IMR-90 (cell line): ENCODE measurements at places on chromosomes 1 and 21. TPM values are rescaled to one million over a fixed set of nuclear protein-coding genes. Genes with fewer than 3 reads are reported as not detected.
A peak's percentile ranks its signal among the peaks of the same experiment; 100 is the strongest.

Gene CLIC6
- not detected in 2 replicates for total RNA-seq

Gene CELA3A
- not detected in 2 replicates for total RNA-seq

Gene RHCE
- 0.54 and 0.56 TPM in 2 replicates for total RNA-seq

Gene VCAM1
- total RNA-seq, result 19.7 and 21.1 TPM in 2 replicates

- no peak for DNase-seq
These were observed 275.2 kb downstream of the KAZN start for GRCh38 chr1:14873677-14874076.

- DNase-seq, result peak; percentile 8
These were observed 201.1 kb downstream of the MATN1 start for GRCh38 chr1:30522031-30523004.

Gene IFNLR1
- total RNA-seq, result not detected in 2 replicates

GRCh38 chr1:217048104-217048707 is 325.0 kb upstream of the ESRRG start:
- no peak for DNase-seq

DNA sequence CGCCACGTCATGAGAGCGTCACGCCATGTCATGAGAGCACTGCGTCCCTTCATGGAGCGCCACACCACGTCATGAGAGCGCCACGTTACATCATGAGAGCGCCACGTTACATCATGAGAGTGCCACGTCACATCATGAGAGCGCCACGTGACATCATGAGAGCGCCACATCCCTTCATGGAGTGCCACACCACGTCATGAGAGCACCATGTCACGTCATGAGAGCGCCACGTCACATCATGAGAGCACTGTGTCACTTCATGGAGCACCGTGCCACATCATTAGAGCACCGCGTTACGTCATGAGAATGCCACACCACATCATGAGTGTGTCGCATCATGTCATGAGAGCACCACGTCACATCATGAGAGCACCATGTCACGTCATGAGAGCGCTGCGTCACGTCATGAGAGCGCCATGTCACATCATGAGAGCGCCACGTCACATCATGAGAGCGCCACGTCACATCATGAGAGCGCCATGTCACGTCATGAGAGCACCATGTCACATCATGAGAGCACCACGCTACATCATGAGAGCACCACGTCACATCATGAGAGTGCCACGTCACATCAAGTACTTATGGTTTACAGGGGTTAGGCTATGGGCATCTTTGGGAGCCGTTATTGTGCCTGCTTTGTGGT is 9.8 kb upstream of the NLRP3 start:
- no peak for DNase-seq

DNA sequence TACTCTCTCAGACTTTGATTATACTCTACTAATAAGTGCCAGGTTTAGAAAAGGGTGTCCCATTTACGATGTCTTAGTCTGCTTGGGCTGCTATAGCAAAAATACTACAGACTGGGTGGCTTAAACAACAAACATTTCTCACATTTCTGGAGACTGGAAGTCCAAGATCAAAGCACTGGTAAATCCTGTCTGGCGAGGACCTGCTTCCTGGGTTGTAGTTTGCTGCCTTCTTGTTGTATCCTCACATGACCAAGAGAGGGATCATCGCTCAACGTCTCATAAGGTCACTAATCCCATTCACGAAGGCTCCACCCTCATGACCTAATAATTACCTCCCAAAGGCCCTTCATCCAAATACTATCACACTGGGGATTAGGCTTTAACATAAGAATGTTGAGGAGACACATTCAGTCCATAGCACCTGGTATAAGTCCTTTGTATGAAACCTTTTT is 12.0 kb downstream of the PRDX6 start:
- peak; percentile 20 for DNase-seq

- DNase-seq, result peak; percentile 38
These were observed 1.7 kb upstream of the TNFRSF9 start for GRCh38 chr1:7942214-7942921.

Gene LRRC39
- total RNA-seq, result 0.36 and 0.56 TPM in 2 replicates

DNA sequence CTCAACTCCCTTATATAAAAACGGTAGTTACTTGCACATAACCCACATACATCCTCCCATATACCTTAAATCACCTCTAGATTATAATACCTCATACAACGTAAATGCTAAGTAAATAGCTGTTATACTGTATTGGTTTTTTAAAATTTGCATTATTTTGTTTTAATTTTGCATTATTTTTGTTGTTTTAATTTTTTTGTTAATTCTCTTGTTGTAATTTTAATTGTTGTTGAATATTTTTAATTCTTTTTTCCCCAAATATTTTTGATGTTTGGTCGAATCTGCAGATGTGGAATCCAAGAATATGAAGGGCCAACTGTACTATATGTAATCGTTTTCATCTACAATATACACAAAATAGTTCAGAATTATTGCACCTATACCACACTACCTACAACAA is 23.5 kb upstream of the ACTA1 start:
- DNase-seq, result no peak

DNA sequence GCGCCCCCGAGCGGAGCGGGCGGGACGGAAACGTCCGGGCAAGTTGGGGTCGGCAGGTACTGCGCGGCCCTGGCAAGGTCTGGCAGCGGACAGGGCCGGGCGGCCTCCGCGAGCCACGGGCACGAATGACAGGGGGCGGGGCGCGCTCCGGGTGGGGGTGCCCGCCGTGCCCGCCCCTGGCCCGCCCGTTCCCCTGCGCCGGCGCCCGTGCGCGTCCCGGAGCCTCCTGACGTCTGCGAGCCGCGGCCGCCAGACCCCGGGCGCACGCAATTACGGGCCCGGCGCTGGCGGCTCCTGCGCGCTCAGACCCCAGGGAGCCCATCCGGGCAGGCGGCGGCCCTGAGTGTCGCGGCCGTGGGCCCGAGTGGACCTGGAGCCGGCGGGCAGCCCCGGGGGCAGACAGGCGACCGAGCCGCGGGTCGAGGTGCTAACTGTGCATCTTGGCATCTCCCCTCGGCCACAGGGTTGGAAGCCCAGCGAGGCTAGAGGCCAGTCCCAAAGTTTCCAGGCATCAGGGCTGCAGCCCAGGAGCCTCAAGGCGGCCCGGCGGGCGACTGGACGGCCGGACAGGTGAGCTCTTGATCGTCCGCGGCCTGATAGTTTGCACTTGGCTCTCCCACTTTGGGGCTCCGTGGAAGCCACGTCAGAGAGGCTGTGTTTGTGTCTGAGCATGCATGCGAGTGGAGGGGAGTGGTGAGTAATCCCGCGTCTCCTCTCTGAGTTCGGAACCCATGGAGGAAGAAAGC is 918 bp downstream of the MIB2 start:
- peak; percentile 37 for DNase-seq

Gene SPAG17
- under 0.01 TPM in 1 of 2 replicates, not detected in the other for total RNA-seq

Gene HSD3B2
- not detected in 2 replicates for total RNA-seq

DNA sequence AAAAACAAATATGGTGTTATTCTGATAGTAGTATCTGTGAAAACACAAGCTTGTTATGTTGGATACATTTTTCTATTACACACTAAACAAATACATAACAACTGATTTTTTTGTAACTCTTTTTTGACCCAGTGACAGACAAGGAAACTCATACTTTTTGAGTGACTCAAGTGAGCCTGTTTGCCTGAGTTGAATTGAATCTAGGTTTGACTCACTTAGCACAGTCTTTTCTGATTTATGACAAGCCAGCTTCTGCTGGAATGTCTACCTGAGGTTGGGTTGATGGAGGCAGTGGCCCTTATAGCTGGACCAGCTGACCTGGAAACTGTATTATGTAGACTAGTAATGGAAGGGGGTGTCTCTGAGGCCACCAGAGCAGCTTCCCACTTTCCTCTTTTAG is 4.2 kb upstream of the CLCA4 start:
- DNase-seq, result no peak

DNA sequence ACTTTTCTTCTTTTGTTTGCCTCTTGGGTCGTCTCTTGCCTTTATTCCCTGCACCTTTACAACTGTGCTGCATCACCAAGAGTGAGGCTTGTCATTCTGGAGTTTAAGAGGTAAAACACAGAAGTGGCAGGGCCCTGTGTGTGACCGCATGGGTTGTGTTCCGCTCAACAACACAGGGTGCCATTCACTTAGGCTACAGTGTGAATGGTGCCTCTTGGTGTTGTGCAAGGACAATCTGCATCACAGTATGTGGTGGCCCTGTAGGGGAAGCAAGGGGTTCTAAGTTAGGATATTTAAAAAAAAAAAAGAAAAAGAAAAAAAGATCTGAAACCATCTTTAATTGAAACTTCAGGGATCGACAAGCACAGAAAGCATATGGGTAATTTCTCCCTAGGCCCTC is 38.2 kb downstream of the BRINP2 start:
- no peak for DNase-seq

Gene KRTAP7-1
- total RNA-seq, result not detected in 2 replicates

- DNase-seq, result no peak
These were observed 61.3 kb downstream of the GLUL start for GRCh38 chr1:182330303-182330702.

Gene ENAH
- total RNA-seq, result 82.5 and 86.9 TPM in 2 replicates

GRCh38 chr1:24929398-24930259 is 447 bp downstream of the RUNX3 start:
- DNase-seq, result no peak

DNA sequence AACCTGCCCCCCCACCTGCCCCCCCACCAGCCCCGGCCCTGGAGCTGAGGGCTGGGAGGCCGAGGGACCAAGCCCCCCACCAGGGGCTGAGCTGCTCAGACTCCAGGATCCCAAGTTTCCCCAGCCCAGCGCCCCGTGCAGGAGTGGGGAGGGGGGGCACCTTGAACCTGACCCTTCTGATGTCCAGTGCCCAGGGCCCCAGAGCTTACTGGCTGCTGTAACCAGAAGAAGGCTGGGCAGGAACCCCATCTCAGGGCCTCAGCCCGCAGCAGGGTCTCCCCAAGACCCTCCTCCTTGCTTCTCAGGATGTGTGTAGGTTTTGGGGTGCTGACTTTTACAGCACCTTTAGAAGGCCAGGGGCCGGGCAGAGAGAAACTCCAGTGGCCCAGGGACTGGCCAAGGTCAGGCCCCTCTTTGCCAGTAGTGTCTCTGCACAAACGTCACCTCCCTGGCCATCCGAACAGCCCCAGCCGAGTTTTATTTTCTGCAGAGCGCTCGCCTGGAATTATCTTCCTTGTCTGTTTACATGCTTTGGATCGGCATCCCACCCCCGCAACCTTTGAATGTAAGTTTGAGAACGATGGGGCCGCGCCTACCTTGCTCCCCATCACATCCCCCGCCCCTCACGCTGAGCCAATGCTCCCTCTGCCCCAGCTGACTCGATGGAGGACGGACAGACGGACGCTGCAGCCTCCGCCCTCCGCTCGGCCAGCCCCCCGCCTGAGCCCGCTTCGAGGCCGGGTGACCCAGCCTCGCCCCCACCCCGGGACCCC is 70.1 kb upstream of the CASZ1 start:
- DNase-seq, result peak; percentile 48

- no peak for DNase-seq
These were observed 75.5 kb downstream of the LRRC8D start for GRCh38 chr1:89896105-89896942.

DNA sequence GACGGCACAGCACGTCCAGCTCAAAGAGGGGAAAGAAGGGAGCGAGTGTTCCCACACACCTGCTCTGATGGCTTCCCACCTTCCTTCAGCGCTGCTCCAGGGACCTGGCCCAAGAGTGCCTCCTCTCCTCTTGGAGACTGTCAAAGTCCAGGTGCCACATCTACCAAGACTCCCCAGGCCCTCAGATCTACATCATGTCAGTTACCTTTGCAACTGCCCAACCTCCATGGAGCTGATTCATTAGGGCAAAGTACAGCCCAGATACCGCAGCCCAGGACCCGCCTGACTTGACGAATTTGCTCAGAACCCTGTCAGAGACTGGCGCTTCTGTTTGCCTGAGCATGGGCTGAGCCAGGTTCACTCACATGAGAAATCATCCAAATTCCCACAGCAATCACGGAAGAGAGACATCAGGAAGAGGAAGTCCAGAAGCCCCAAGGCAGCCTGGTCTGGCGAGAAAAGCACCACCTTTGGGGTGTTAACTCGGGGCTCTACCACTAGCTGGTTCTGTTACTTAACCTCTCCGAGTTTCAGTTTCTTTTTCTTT is at the start of gene SEC16B:
SEC16B (minus strand) TSS at position 234 of the 547 bp plus-strand sequence. CDS start 2,077 bp downstream, outside the sequence.
- DNase-seq, result no peak

GRCh38 chr1:7218210-7218832 is 433.1 kb downstream of the CAMTA1 start:
- DNase-seq, result peak; percentile 63

Gene MAP10
- 1.1 TPM in 2 replicates for total RNA-seq

DNA sequence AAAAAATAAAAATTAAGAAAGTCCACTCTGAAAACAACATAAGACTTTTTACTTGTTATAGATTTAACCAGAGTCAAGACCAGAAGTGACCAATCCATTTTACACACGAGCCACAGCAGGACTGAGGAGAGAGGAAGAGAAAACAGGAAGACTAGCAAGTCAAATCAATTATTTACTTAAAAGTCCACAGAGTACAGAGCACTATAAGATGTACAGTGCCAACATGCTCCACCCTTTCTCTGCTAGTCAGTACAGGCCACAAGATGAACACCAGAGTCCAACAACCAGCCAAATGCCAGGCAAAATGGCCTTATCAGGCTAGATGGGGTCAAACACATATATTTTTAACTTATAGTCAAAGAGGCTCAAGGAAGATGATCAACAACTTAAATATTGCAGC is 19.5 kb downstream of the LUZP1 start:
- DNase-seq, result no peak

DNA sequence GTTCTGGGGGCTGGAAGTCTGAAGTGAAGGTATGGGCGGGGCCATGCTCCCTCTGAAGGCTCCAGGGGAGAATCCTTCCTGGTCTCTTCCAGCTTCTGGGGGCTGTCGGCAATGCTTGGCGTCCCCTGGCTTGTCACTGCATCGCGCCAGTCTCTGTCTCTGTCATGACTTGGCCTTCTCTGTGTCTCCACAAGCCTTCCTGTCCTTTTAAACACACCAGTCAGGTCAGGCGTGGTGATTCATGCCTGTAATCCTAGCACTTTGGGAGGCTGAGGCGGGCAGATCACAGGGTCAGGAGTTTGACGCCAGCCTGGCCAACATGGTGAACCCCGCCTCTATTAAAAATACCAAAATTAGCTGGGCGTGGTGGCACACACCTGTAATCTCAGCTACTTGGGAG is 125.3 kb downstream of the ACTL8 start:
- DNase-seq, result no peak

Gene RRP15
- 4.1 and 8.9 TPM in 2 replicates for total RNA-seq

GRCh38 chr1:155383406-155383805 is 62.7 kb downstream of the RUSC1 start:
- DNase-seq, result no peak

DNA sequence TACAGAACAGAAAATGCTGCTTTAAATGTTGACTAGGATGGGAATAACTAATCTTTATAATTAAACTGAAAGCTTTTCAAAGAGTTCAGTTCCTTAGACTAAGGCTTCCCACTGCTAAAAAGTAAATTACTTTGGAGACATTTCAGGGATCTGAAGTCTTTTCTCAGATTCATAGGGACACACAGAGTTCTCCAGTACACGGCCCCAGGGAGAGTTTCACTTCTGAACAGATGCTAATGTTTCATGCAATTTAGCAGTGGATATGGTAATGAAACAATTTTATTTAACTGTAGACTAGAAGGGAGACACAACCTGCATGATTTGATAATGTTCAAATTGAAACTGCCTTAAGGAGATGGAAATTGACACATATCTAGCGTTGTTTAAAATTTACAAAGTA is 1282.6 kb downstream of the NCAM2 start:
- DNase-seq, result no peak
